ENCODE measurements at places on chromosomes 12 and 14.

- no peak for DNase-seq
These were observed 39.8 kb upstream of the NPAS3 start for GRCh38 chr14:32898876-32899275.

GRCh38 chr12:74890237-74890599, 319.4 kb downstream of the KCNC2 start:
- DNase-seq: peak; percentile 36

GRCh38 chr14:54756656-54757392, 145.8 kb downstream of the GCH1 start:
- no peak for DNase-seq

DNA sequence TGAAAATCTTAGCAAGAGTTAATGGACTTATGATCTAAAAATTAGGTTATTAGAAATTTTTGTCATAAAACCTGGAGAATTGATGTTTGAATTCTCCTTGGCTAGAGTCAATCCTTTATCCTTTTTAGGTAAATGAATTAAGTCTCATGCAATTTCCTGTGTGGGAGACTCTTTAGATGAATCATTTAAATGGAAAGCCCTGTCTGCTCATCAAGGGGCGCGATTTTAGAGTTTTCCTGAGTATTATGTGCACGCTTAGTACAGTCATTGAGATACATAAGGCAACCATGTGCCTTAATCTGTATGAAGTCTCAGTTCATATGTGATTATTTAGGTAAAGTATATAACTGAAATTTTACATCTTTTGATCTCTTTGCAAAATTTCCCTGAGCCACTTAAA, 974.7 kb downstream of the NRXN3 start:
- DNase-seq: no peak

DNA sequence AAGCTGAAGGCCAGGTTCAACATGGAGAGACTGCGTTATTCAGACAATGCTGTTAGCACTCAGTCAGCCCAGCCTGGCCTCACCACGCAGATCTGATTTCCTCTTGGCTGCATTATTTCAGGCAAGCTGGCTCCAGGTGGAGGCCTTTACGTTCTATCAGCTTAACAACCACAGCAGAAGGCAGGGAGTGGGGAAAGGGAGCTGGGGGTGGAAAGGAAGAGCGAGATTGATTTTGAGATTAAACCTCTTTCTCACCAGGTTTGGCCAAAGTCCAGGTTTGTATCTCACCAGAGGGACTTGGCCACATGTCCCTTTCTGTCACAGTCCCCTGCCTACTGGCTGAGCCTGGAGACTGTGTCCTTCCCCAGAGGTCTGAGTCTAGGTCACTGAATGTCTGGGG, 543.7 kb upstream of the TMEM132C start:
- DNase-seq: no peak

- DNase-seq: peak; percentile 99
These were observed 77.8 kb downstream of the VCPKMT start for GRCh38 chr14:50038398-50039119.

DNA sequence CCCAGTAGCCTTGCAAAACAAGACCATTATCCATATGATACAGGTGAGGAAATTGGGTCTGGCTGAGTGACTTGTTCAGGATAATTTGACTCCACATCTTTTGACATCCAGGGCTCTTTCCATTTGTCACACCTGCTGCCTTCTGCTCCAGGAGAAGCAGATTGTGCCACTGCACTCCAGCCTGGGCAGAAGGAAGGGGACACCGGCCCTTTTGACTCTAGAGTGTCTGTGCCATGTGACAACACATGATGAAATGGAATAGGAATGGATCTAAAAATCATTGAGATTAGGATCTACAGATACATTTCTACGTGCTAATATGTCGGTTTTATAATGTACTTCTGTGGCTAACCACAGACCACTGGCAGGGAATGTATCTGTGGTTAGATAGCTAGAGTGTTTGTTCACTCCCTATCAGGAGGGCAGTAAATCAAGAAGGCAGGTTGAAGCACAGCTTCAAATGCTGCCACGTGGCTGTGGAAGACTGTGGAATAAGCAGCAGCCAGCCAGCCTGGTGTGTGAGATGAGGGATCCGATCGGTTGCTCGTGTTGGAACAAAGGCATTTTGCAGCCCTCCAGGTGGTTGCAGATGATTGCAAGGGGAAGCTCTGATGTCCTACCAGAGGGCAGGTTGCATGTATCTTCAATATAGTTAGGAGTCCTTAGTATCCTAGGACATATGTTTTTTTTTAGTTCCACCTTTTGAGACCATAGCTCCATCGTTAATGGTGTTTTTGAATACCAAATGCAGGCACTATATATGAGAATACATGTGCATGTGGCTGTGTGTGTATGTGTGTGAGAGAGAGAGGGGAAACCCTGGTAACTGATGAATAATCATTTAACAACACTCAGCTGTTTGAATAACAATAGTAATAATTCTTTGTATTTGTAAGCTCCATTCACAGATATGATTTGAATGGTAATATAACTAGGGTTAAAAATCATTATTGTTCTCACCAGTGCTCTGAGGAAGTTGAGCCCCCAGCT, 28.6 kb downstream of the EML1 start:
- peak; percentile 68 for DNase-seq

GRCh38 chr14:99539491-99539890, 58.3 kb downstream of the CCNK start:
- no peak for DNase-seq

- DNase-seq: peak; percentile 50
These were observed at the start of the genes LRRIQ1 and TSPAN19 for GRCh38 chr12:85036234-85036707. LRRIQ1 (plus strand) TSS chr12:85036351; CDS start chr12:85038177, 1,826 bp downstream. TSPAN19 (minus strand) TSS chr12:85036277; CDS start chr12:85029946, 6,331 bp downstream.

Data from GM04504 (cell line).